ENCODE measurements at places on chromosomes 4 and X.

GRCh38 chrX:124555036-124555595 lies 208.8 kb downstream of the SH2D1A start:
- no peak for DNase-seq

GRCh38 chr4:156113138-156113765 lies 159.6 kb upstream of the CTSO start:
- no peak for DNase-seq

- peak; percentile 69 for DNase-seq
These were observed 14.4 kb upstream of the RAB40A start for GRCh38 chrX:103533511-103534216.

GRCh38 chr4:54568184-54568583 lies 89.6 kb upstream of the KIT start:
- no peak for DNase-seq

All from hematopoietic multipotent progenitor cell treated with erythropoietin and hydrocortisone succinate and interleukin-3 and kit ligand, for 17 days (in vitro differentiated cells).